ENCODE measurements at places on chromosomes 1 and 21.
A peak's percentile ranks its signal among the peaks of the same experiment; 100 is the strongest.

- no peak overlapping the region for H3K27ac ChIP-seq
- no peak for DNase-seq
- no peak overlapping the region for H3K4me3 ChIP-seq
- H3K27me3 ChIP-seq: no peaks in the 10 kb centered on the region
- H3K4me1 ChIP-seq: no peaks in the 10 kb centered on the region
Observed at GRCh38 chr1:237115035-237115434, 73.1 kb downstream of the RYR2 start.

GRCh38 chr1:161915051-161915503 lies 108.6 kb downstream of the OLFML2B start:
- no peaks in the 10 kb centered on the region for H3K4me1 ChIP-seq
- peaks cover 5% of the 10 kb centered on the region for H3K36me3 ChIP-seq
- no peaks in the 10 kb centered on the region for H3K27me3 ChIP-seq
- H3K4me3 ChIP-seq: no peak overlapping the region
- DNase-seq: no peak

- H3K36me3 ChIP-seq: no peaks in the 10 kb centered on the region
- H3K4me1 ChIP-seq: peaks cover 4% of the 10 kb centered on the region
- peak; percentile 82 for DNase-seq
- peak within 1 kb of the TSS; percentile 85 for H3K27ac ChIP-seq
Observed at GRCh38 chr1:24186993-24187790, at the start of gene IFNLR1. IFNLR1 (minus strand) TSS chr1:24187289; CDS start chr1:24187248, 41 bp downstream.

- no peaks in the 10 kb centered on the region for H3K27me3 ChIP-seq
- no peak overlapping the region for H3K4me3 ChIP-seq
- H3K4me1 ChIP-seq: no peaks in the 10 kb centered on the region
- DNase-seq: no peak
Observed at GRCh38 chr1:151881479-151881878, 27.8 kb downstream of the THEM4 start.

DNA sequence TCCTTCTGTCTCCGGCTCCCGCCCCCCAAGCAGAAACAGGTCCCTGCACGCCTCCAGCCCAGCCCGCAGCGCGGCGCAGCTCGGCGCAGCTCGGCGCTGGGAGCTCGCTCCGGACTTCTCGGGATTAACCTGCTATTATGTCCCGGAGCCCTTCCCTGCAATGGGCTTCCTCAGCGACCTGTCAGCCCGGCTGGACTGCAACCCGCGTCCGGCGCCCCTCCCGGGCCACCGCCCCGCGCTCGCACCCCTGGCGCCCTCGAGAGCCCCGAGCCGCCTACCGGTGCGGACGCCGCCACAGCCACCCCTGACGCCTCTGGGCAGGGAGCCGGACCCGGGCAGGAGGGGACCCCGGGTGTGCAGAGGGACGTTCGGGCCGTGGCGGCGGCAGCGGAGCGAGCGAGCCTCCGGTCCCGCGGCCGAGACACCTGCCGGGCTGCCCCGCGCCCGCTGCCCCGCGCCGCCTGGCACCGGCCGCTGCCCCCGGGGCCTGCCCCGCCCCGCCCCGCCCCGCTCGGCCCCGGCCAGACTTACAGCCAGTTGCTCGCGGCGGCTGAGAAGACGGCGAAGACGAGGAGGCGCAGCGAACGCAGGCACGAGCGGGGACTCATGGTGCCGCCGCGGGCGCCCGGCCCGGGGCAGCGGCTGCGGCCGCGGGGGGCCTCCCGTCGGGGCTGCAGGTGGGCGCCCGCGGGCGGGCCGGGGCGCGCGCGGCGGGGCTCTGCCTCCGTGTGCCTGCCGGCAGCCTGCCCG lies 407 bp downstream of the WNT4 start:
- H3K36me3 ChIP-seq: no peaks in the 10 kb centered on the region
- H3K4me3 ChIP-seq: peak overlapping the region; percentile 49
- no peaks in the 10 kb centered on the region for H3K27me3 ChIP-seq
- H3K27ac ChIP-seq: peak overlapping the region; percentile 46
- no peaks in the 10 kb centered on the region for H3K4me1 ChIP-seq

DNA sequence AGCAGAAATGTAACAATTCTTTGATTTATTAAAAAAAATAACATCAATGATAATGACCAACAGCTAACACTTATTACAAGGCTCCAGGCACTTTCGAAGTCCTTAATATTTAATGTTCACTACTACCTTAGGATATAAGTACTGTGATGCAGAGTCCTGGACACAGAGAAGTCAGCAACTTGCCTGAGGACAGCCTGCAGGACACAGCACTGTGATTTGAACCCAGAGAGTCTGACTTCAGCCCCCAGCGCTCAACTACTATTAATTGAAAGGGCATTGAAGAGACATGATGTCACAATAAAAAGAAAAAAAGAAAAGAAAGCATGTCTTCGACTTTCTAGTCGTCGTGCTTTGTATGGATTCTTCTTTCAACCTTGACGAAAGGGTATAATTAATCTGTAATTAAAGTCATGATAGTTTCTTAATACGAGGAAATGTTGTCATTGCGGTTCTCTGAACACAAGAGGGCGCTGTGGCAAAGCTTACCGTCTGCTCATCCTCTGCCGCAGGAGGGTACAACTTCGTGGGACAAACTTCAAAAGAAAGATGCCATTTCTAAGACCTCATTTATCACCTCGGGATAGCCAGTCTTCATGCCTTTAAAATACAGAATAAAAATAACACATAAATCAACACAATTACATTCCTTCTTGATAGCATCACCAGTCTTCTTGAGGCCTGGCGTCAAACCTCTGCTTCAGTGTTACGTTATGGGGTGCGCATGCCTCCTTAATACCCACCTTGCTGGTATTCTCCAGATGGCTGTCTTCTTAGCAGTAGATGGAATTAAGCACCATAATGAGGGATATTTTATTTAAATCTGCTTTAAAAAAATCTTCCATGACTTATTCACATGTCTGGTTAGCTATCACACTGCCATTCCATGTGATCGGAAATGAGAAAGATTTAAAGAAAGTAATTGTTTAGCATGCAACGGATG lies 240.1 kb downstream of the DISC1 start:
- no peaks in the 10 kb centered on the region for H3K4me1 ChIP-seq
- DNase-seq: peak; percentile 39
- no peak overlapping the region for H3K4me3 ChIP-seq
- H3K36me3 ChIP-seq: no peaks in the 10 kb centered on the region
- H3K27ac ChIP-seq: no peak overlapping the region
- H3K27me3 ChIP-seq: no peaks in the 10 kb centered on the region

DNA sequence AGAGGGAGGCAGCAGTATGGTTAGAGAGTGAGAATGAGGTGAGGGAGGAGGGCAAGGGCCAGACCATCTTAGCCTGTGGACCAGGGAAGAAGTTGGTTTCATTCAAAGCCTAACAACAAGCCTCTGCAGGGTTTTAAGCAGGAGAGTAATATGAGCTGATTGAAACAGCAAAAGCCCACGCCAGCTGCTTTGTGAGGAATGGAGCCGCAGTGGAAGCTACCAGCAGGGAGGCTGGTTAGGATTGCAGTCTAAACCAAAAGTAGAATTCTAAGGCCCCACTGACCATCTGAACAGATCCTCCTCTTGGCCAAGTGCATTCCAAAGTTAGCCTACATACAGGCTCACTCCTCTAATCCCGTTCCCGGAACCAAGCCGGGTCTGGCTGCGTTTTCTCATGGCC lies 44.8 kb downstream of the OLFML3 start:
- no peaks in the 10 kb centered on the region for H3K4me1 ChIP-seq
- H3K27me3 ChIP-seq: no peaks in the 10 kb centered on the region
- H3K27ac ChIP-seq: no peak overlapping the region
- no peak overlapping the region for H3K4me3 ChIP-seq
- no peak for DNase-seq

DNA sequence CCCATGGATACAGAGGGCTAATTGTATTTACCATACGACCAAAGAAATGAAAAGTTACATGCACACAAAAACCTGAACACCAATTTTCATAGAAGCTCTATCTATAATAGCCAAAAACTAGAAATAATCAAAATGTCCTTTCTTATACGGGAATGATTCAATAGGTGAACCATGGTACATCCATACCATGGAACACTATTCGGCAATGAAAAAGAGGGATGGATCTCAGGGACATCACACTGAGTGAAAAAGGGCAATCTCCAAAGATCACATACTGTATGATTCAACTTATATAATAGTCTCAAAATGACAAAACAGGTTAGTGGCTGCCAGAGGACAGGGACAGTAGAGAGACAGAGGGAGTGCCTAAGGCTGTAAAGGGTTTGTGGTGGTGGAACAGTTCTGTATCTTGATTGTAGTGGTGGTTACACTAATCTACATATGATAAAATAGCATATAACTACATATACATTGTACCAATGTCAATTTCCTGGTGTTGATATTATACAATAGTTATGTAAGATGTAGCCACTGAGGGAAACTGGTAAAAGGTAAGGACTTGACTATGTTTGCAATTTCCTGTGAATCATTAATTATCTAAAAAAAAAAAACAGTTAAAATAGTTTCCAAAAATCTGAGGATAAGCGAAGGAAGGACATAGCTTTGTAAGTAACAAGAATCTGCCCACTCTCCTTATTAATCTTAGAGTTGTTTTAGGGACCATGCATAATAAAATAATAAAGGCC lies 3.7 kb downstream of the RSBN1 start:
- no peak for DNase-seq
- H3K4me3 ChIP-seq: no peak overlapping the region
- peak overlapping the region; percentile 97 for H3K27ac ChIP-seq
- no peaks in the 10 kb centered on the region for H3K36me3 ChIP-seq
- no peaks in the 10 kb centered on the region for H3K4me1 ChIP-seq

DNA sequence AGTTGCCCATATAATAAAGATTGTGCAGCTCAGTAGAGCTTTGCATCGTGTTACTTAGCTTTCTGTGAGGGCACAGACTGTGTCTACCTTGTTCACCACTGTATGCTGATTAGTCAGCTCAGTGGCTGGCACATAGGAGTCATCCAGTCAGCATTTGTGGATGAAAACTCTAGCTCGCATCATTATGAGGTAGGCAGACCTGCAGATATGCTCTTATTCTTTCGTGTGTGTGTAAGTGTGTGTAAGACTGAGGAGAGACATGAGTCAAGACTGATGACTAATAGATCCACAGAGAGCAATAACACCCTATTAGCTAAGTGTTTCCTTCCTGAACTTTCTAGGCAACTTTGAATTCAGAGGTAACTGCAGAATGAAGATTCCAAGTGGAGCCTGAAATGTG lies 17.1 kb downstream of the TTF2 start:
- H3K4me1 ChIP-seq: no peaks in the 10 kb centered on the region
- H3K27ac ChIP-seq: no peak overlapping the region
- no peak for DNase-seq

- no peaks in the 10 kb centered on the region for H3K36me3 ChIP-seq
- no peaks in the 10 kb centered on the region for H3K27me3 ChIP-seq
- no peaks in the 10 kb centered on the region for H3K4me1 ChIP-seq
- H3K27ac ChIP-seq: no peak overlapping the region
Observed at GRCh38 chr1:3035563-3036446, 14.5 kb downstream of the ACTRT2 start.

Data from pancreas (tissue), 10 donors.